Neural crest cell (in vitro differentiated cells): ENCODE measurements at places on chromosomes 5 and 9. TPM values are rescaled to one million over a fixed set of nuclear protein-coding genes. Genes with fewer than 3 reads are reported as not detected.

DNA sequence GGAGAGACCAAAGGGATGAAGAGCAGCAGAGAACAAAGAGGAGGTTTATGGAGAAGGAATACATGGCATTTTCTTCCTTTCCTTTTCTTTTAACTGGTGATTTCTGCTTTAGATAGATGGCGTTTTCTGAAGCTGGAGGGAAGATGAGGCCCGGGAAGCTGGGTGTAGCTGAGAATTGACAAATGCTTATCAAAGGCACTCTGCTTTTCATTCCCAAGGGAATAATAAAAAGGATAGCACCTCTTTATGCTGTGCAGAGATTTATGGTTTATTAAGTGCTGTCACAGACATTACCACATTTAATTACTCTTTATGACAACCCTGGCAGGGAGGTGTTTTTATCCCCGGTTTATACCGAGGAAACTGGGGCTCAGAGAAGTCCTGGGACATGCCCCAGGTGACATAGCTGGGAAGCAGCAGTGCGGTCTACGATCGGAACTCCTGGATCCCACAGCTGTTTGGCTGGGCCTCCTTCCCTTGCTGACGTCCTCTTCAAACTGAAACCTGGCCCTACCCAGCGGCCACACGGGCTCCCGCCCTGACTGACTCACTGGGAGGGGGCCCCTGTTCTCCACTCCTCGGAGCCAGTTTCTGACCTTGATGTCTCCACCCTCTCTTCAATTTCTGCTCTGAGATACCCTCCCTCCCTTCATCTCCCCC lies 8.2 kb upstream of the EPB41L4B start:
- no peak for DNase-seq

PCDHGA1 gene
- 0.54 and 0.93 TPM in 2 replicates for total RNA-seq

GRCh38 chr5:34474573-34475021 lies 181.5 kb upstream of the RAI14 start:
- no peak for DNase-seq

- DNase-seq: no peak
Measured at GRCh38 chr5:155960177-155960576, 366.8 kb upstream of the SGCD start.

- DNase-seq: no peak
Measured at GRCh38 chr5:122770477-122770876, 4.4 kb upstream of the SNX2 start.

DNA sequence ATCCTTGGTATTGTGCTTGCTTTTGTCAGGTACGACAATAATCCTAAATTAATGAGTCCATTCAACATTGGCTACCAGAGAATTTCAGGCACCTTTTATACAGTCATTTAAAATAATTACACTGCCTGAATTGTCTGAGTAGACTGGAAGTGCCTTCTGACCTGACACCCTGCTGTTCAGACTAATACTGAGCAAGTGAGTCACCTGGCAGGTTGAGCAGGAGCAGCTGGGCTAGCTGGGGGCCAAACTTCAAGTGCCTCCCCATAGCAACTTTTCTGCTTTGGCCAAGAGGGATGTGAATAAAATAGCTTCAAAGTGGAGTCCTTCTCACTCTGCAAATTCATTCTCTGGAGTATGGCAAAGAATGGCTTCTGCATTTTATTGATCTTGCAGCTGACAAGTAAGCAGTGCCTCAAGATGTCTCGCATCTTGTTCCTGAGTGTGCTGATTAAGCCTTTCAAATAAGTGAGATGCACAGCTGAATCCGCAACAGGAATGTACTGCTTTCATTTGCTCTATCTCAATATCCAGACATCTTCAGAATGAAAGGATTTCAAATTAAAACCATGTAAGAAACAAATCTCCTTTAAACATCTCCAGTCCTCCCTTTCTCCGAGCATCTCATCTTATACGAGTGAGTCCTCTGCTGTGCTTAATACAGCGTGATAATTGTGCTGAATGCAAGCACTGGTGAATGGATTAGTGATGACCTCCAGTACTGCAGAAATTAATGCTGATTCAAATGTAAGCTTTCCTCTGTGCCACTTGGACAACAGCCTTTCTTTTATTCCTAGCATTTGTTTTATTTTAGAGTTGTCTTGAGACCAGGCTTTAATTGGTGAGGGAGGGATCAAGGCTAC lies 271.2 kb downstream of the EDIL3 start:
- no peak for DNase-seq

DNA sequence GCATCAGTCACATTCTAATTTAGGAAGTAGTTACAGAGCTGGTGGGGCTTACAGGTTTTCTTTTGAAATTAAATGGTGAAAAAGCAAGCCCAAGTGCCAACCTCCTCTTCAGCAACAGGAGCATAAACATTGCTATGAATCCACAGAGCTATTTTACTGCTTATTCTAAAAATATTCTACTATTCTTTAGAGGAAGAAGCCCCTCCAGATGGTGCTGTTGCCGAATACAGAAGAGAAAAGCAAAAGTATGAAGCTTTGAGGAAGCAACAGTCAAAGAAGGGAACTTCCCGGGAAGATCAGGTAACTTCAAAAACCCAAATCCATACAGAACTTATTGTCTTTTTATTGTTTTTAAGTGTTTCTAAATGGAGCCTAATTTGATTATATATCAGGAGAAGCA lies 202.8 kb downstream of the CWC27 start:
- DNase-seq: no peak

FGF10 gene
- total RNA-seq: 3.8 and 4.5 TPM in 2 replicates

GRCh38 chr5:169901896-169902295 lies 78.4 kb downstream of the INSYN2B start:
- DNase-seq: no peak

GABBR2 gene
- 0.77 and 0.84 TPM in 2 replicates for total RNA-seq

CCDC171 gene
- total RNA-seq: 6.1 and 7.2 TPM in 2 replicates

DNA sequence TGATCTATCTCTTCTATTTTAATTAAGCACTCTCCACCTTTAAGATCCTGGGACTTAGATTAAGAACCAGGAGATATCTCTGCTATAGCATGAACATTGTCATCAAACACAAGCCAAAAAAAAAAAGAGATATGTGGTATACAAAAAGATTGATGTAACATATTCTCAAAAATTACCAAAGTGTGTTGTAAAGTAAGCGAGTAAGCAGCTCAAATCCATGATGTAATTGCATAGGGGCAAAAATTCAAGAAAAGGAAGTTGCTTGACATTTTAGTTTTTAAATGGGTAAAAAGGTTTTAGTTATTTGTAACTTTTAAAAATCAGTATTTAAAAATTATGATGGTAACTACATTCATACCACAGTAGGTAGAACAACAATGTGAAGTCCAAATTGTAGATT lies 40.7 kb downstream of the CNTRL start:
- no peak for DNase-seq

CCNI2 gene
- total RNA-seq: not detected in 2 replicates

GRCh38 chr9:115717298-115717697 lies 436.3 kb upstream of the PAPPA start:
- no peak for DNase-seq

DNA sequence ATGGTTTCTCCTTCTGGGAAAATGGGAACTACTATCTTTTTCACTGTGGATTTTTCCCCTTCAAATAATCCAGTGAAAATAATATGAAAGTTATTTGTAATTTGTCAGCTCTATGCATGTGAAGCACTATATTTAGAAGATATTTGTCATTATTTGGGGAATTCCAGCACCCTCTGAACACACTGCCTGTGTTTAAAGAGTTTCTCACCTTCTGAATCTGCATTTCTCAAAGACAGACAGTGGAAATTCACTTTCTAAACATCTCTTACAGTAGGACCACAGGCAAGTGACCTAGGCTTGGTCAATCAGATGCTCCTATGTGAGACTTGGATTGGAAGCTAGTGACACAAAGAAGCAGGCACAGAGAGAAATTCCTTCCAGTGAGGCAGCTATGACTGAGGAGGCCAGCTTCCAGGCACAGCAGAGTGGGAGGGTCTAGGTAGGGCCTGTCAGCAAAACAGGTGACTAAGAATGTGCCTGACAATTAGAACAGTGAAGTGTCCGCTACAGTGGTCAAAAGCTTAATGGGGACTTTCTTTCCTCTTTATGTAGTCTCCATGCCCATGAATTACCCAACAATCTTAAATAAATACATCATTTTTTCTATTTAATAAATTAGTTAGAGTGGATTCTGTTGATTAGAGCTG lies 167.2 kb downstream of the HMHB1 start:
- DNase-seq: no peak

DNA sequence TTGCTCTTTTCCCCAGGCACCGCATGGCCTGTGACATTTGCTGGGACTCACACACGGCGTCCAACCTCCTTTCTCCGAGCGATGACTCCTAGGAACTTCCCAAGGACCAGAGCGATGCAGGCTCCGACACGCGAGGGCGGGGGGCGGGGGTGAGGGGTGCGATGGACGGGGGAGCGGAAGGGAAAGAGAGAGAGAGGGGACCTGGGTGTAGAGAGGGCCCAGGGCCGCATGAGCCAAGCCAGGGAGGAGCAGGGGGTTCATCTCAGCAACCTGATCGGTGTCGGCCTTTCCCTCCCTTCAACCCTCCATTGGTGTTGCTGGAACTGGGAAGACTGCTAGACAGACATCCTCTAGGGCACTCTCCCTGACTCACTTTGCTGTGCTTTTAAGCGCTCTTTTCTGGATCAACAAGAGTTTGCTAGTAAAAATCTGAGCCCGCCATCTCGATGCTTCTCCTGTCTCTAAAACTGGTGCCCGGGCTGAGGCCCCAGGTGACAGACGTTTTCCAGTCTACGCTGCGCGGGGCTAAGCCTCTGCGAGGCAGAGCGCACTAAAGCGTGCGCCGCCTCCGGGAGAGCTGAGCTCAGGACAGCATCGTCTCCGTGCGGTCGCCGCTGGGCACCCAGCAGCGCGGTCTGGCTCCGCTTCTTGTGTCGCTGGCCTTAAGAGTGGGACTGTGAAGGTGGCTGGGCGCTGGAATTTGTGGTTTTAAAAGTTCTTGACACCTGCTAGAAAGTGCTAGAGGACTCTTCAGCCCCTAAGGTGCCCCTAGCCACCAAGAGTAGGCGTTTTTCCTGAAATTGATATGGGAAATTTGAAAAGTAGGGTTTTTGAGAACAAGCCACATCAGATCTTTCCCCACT lies 1.0 kb upstream of the TSLP start:
- peak; percentile 38 for DNase-seq

DNA sequence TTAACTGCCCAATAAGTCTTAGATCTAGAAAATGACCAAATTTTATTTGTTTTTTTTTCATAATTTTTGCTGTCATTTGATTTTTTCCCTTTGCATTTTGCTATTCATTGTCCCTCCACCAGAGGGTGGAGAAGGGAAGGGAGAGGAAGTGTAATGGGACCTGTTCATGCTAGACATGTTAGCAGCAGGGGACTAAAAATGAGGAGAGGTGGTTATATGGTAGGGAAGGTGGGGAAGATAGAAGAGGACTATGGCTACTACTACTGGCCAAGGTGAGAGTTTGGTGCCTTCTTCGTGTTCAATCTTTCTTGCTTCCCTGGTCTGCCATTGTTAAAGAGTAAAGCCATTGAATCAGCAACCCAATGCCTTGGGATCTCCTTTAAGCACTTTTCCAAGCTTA lies 6.4 kb downstream of the GRIA1 start:
- no peak for DNase-seq

ZBTB5 gene
- total RNA-seq: 21.6 and 22.9 TPM in 2 replicates

CAMLG gene
- 43.4 and 43.8 TPM in 2 replicates for total RNA-seq
